ENCODE measurements at places on chromosomes 6 and 20. TPM values are rescaled to one million over a fixed set of nuclear protein-coding genes. Genes with fewer than 3 reads are reported as not detected.
A peak's percentile ranks its signal among the peaks of the same experiment; 100 is the strongest.

DNA sequence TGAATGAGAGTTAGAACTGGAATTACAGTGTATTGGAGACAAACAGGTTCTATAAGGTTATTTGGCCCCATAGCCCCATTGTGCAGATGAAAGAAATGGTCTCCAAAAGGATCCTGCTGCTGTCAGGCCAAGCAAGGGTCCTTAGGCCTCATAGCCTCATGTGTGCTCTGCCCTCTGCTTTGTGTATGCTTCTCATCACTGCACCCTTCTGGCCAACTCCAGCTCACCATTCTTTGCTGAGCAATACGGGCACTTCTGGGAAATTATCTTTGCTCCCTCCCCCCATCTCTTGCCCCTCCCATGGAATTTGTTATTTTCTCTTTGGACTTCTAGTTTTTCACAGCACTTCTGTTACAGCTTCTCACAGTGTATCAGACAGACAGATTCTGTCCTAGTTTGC lies 298.8 kb downstream of the FOXA2 start:
- no peak for DNase-seq

- DNase-seq, result no peak
Measured at GRCh38 chr6:37190159-37190535, 20.2 kb downstream of the PIM1 start.

DNA sequence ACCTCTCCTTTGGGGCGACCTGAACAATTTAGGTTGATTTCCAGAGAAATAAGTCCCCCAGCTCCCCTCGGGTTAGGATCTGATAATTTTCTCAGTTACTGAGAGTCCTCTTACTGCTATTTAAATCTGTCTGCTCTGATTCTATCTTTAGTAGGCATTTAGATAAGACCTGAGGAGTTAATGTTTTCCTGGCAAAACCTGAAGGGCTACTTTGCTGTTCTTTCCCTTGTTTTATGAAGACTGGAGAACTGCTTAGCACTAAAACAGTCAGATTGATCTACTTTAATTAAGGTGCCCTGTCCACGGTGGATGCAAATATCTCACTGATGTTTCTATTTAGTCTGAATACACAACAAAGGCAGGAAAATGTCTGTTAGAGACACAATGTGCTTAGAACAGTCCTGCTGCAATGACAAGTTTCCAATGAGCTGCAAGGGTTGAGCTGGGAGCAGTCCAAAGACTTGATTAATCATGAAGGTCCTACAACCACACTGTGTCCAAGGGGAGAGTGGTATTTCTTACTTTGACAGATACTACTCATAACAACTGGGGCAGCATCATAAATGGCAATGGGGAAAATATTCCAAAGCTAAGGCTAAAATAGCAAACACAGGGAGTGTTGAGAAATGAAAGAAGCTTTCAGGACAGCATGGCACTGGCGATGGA lies 15.7 kb downstream of the ADTRP start:
- DNase-seq, result no peak

DNA sequence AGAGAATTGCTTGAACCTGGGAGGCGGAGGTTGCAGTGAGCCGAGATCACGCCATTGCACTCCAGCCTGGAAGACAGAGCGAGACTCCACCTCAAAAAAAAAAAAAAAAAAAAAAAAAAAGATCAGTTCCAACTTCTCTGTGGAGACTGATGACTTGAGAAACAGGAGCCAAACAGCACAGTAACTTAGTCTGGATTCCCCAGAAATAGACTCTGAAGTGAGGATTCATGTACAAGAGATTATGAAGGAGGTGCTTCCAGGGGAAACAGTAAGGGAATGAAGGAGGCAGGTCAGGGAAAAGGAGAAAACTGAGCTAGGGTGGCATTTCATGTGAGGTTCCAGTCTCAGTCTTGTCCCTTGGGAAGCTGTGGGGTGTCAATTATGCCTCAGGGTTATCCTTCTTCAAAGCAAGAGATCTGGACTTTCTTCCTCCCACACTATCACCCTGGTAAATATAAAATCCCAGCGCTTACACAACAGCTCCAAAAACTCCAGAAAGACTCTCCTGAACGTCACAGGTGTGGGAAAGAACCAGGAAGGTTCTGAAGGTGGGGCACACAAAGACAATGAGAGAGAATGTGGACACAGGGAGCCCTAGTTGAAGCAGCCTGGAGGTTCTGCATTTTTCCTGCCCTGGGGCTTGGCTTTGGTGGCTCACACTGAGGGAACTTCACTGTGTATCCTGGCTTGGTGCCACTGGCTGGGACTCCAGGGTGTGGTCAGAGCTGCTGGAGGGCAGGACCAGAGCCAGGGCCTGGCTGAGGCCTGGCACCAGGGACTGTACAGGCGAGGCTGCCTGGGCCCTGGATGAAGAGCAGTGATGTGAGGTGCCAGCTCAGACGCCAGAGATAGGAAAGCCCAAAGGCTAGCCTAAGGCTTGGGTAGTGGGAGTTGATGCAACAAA lies 46.8 kb downstream of the PCNA start:
- peak; percentile 89 for DNase-seq

DNA sequence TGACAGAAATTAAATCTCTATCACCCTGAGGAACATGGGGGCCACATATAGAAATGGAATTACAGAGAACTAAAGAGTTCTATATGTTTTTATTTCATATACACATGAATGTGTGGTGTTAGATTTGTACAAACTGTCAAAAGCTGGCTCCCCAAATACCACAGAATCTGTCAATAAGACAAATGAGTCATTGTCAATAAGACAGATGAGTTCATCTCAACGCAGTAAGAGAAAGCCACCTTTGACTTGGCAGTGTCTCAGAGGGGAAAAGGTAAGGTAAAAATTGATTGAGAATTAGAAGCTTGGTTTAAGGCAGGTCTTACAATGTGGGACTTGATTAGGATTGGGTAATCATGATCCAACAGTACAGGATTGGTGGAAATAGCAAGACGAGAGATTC lies 124.2 kb upstream of the GPR6 start:
- DNase-seq, result no peak

DNA sequence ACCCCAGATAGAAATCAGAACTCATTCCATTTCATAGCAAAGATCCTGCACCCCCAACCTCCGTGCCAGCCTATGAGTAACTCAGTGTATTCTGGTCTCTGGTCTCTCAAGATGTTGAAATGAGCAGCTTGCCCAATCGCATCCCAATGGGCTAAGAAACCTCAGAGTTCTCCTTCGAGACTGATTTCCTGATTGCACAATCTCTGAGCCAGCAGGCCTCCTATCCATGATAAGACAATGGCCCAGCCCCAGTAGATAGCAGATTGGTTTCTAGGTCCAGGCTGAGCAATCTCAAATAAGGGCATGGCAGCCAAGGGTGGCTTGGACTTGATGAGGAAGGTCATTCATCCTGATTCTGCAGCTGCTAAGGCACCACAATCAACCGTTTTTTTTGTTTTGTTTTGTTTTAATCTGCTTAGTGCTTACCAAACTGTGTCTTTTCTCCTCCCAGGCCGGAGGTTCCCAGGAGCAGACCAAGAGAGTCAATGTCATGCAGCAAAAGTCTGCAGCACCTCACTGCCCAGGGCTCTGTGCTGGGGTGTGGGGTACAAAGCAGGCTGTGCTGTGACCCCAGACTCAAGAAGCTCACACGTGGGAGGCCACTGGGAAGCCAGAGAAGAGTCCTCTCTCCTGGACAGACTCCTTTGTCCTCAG lies 125.1 kb upstream of the NXT1 start:
- DNase-seq, result peak; percentile 78

- DNase-seq, result no peak
Measured at GRCh38 chr6:92723390-92723931, 695.9 kb downstream of the EPHA7 start.

Gene FERMT1
- total RNA-seq, result 41.8 TPM

Gene CNBD2
- 3.8 TPM for total RNA-seq
